Fibroblast of mammary gland (primary cell): ENCODE measurements at places on chromosomes 11 and 22.
A peak's percentile ranks its signal among the peaks of the same experiment; 100 is the strongest.

DNA sequence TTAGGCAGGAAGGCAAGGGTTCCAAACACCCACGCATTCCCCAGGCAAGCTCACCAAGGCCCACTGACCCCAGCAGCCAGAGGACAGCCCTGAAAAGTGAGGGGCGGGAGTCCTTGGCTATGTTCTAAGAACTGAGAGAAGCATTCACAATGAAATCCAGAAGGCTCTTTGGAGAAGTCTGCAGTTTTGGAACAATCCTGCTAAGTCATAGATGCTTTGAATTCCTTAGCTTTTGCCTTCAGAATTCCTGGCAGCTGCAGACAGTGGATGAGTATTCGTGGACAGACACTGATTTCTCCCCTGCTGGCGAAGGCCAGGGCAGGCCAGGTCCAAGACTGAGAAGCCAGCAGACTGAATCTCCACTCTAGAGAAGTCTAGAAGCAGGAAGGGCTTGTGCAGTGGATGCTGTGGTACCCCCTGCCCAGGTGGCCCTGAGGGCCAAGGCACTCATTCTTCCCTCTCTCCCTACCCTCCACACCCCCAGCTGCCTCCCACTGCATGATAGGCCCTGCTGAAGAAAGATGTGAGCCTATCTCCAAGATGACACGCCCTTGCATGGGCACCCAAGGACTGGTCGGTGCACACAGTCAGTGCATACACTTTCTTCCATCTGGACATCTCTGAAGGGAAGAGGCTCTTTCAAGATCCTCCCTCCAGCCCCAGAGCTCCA, 133.2 kb upstream of the TEAD1 start:
- peak; percentile 94 for DNase-seq

GRCh38 chr11:69277074-69277809, 16.7 kb upstream of the MYEOV start:
- no peak for DNase-seq

GRCh38 chr11:94546162-94546470, 2.4 kb downstream of the FUT4 start:
- no peak for DNase-seq

DNA sequence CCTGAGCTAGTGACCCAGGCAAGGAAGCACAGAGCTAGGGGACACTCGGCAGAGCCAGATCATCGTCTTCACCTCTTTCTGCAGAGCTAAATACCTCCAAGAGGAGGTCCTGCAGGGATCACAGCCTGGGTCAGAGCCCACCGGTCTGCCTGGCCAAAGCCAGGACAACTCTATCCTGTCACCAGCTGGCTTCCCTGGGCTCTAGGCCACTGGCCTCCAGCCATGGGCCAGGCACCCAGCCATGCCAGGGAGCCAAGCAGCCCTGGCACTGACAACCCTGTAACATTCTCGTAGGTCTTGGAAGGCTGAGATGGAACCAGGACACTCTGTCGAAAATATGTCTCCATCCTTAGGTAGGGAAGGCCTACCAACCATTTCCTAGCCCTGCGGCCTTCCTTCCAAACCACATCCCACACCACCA, 270.1 kb downstream of the BUD13 start:
- no peak for DNase-seq

DNA sequence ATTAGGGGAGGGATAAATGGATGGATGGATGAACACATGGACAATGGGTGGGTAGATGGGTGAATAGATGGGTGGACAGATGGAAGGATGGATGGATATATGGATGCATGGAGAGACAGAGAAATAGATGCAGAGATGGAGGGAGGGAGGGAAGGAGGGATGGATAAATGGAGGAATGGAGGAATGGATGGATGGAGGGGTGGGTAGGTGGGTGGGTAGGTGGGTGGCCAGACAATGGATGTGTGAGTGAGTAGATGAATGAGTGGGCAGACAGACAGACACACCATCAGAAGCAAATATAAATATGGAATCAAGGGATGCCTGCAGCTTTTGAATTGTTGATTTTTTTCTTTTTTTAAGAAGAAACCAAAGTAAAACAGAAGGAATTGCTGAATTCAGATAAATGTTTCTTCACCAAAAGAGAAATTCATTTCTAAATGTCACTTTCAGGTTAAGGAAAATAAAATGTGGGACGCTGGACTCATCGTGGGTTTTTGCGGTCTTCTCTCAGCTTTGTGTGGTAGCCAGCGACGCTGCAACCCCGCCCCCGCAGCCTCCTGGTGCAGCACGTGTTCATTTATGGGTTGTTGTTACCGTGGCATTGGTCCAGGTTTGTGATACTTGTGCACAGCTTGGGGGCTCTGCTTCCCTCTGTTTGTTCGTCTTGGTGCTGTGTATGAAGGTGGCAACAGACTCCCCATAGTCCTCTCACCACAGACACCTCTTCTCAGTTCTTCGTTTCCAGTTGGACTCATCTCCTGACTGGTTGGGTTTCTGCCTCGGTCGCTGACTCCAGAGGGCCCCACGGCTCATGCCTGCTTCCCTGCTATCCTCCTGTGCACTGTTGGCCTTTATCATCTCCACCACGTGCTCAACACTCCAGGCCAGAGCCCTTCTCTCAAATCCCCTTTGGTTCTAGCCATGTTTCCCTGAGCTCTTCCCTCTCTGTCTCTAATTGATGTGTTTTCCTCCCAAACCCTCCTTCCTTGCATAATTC, 76.4 kb downstream of the CDKN1C start:
- DNase-seq, result peak; percentile 14

DNA sequence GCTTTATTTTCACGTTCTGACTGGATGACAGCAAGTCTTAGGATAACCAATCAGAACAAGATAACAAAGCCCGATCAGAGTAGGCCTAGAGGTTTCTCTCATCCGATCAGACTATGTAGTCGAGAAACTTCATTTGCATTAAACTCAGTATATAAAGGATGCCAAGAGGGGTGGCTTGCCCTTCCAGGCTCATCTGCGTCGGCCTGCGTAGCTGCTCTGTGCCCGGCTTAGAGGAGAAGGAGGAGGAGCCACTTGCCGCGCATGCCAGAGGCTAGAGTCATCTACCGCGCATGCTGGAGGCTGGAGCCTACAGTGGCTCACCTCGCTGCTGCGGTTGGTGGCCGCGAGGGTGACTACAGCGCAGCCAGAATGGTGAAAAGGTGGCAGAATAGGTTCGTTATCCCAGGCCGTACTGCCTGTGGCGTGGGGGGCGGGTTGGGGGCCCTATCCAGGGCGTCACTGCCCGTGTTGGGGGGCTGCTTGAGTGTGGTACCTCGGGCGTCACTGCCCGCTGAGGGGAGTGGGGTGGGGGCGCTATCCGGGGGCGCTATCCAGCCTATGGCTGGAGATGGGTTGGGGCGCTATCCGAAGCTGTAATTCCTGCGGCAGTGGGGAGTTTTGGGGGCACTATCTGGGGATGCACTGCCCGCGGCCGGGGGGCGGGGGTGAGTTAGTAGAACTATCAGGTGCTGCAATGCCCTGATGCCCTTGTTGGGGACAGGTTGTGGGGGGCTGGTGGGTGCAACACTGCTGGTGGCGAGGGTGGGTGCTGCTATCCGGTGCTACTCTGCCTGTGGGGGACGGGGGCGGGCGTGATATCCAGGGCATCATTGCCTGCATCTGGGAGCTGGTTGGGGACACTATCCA, at the start of gene RFPL2:
TSS of gene RFPL2 (minus strand) at position 218 of the 867 bp plus-strand sequence. CDS start 2,622 bp downstream, outside the sequence.
- no peak for DNase-seq

GRCh38 chr11:14967581-14968243, 4.4 kb downstream of the CALCA start:
- no peak for DNase-seq

DNA sequence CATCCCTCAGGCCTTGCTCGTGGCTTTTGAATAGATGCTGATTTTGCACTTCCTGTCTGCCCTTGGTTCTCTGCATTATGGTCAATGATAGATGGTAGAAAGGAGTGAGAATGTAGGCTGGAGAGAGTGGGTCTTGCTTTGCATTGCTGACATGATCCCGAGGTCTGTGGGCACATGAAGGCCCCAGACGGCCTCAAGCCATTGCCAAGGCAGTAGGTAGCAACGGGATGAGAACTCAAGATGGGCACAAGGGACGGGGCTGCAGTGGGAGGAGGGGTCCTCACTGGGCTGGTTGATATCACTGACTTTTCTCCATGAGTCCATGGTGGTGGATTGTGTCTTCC, 54.0 kb downstream of the GAB4 start:
- DNase-seq, result no peak

DNA sequence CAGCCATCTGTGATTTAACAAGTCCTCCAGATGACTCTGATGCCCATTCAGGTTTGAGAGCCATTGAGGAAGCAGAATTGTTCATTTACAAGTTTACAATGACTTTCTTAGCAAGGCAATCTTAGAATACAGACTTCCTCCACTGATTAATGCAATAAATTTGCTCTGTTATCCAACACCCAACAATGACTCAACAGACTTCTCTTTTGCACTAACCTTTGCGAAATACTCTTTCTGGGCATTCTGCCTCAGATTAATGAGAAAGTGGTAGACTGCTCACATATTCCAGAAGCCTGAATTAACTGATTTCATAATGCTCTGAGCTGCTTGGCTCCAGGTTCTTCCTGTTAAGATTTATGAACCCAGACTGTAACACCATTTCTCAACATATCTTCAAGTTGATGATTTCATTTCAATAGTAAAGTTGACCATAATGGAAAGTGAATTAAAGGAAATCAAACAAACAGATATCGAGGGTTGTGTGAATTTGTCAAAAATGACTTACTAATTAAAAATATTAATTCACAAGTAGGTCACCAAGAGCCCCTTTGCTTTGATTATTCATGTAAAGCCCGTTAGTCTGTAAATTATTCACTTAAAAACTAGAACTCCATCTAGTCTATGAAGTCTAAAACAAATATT, 70.5 kb upstream of the BLID start:
- peak; percentile 100 for DNase-seq

- no peak for DNase-seq
These were observed 11.2 kb downstream of the BARX2 start for GRCh38 chr11:129386795-129387397.

DNA sequence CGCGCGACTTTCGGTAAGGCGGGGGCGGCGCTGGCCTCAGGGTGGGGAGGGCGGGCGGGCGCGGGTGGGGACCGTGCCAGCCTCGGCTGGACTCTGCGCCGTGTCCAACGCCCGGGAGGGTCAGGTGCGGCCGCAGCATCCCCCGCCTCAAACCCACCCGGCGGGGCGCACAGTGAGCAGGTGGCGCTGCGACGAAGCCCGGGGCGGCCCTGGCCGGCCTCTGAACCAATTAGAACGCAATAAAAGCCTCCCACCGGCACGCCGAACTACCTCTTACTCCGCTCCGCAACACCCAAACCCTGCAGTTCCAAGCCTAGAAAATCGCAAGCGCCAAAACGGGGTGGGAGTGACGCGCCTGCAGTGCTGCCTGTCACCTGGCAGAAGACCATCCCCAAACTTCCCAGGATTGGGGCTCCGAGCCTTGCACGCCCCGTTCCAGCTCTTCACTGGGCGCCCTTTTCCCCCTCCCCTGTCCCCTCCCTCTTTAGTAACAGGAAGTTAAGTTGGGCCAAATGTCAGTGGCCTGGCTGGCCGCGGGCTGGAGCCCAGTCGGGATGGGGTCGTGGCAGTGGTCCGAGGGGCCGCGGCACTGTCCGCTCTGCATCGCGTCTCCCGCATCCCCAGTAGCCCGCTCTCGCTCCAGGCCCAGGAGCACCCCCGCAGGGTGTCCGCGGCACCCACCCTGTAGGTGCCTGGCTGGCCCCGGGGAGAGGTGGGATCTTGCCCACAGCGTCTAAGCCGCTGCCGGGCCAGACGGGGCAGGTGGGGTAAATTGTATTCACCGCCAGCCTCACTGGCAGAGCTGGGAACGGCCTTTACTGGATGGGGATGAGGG, 541 bp downstream of the MICAL2 start:
- DNase-seq, result no peak

DNA sequence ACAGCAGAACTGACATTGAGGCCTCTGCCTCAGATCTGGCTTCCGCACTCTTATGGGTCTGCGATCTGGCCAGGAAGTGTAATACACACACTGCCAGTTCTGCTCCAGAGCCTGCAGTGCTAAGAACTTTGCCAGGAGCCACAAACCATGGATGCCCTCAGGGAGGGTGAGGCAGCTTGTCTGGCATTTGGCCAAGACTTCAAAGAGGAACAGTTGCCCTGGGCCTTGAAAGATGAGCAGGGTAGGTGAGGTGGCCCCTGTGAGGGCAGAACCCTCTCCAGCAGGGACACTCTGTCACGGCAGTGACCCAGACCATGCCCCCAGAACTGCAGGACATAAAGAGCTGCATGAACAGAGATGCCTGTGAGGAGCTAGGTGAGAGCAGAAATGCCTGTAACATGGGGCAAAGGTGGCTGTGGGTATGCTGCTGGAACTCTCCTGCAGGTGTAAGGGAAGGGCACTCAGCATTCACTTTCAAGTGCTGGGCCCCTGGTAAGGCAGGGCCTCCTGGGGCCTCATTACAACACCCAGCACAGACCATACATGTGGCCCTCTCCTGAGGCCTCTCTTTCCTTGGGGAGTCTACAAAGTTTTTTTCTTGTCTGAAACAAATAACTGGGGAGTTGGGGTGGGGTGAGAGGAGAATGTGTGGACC, 47.3 kb downstream of the NEU3 start:
- no peak for DNase-seq

GRCh38 chr11:97770570-97770969, 1250.2 kb upstream of the CNTN5 start:
- no peak for DNase-seq

GRCh38 chr22:37696657-37697537, at the start of gene TRIOBP:
TRIOBP (plus strand) TSS chr22:37697048; CDS start chr22:37701366, 4,318 bp downstream.
- DNase-seq, result peak; percentile 93

- no peak for DNase-seq
These were observed 390.0 kb upstream of the CADM1 start for GRCh38 chr11:115894176-115894575.

GRCh38 chr11:102111787-102112508, 1.7 kb downstream of the YAP1 start:
- DNase-seq, result peak; percentile 96

GRCh38 chr11:100851584-100852152, 164.6 kb downstream of the ARHGAP42 start:
- DNase-seq, result no peak

DNA sequence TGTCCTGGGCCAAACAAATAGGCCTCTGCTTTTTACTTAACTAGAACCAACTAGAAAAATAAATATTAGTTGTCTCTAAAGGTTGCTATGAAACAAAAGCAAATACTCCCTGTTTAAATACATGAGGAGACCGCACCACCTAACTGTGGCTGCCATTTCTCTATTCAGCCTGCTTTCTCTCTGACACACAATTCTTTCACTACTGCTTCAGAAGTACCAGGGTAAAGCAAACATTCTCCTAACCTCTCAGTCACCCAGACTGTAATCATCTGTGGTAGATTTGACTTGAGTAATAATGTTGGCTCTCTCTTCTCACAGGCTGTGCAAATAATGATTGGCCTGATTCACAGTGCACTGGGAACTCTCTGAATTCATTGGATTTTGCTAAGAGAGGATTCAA, 41.0 kb upstream of the MS4A8 start:
- no peak for DNase-seq

DNA sequence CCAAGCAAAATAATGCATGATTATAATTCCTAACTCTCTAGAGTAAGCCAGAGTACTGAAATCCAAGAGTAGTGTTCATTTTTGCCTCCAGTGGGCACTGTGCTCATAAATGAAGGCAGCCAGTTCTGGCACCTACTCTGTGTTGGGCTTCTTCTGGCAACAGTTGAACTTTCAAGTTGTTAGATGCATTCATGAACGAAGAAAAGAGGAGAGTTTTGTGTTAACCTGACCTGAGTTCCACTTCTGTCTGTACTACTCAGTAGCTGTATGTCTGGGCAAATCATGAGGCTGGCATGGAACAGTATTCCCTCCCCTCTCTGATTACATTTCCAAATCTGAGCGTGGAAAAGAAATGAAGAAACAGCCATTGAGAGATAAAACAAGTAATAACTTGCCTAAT, 20.3 kb upstream of the TENM4 start:
- peak; percentile 55 for DNase-seq
